T-helper 1 cell (primary cell): ENCODE measurements at places on chromosomes 12 and 14.

DNA sequence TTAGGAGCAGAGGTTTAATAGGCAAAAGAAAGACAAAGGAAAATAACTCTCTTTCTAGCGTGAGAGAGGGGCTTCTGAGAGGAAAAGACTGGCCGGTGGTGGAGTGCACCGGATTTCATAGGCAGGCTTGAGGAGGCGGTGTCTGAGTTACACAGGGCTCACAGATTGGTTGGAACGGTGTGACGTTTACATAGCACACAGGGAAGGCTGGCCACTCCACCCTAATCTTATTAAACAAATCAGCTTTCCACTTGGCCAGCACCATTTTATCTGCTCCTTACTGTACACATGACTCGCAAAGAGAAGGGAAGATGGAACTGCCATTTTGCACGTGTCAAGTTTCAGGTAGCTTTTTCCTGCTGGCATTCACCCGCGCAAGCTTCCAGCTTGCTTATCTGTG, 587.7 kb downstream of the RPL10L start:
- no peak for DNase-seq

- DNase-seq, result no peak
Measured at GRCh38 chr12:19689226-19689625, 249.9 kb downstream of the AEBP2 start.

GRCh38 chr12:132478845-132479244, 11.1 kb upstream of the FBRSL1 start:
- no peak for DNase-seq

GRCh38 chr12:45981075-45981837, 9.1 kb downstream of the SCAF11 start:
- no peak for DNase-seq

DNA sequence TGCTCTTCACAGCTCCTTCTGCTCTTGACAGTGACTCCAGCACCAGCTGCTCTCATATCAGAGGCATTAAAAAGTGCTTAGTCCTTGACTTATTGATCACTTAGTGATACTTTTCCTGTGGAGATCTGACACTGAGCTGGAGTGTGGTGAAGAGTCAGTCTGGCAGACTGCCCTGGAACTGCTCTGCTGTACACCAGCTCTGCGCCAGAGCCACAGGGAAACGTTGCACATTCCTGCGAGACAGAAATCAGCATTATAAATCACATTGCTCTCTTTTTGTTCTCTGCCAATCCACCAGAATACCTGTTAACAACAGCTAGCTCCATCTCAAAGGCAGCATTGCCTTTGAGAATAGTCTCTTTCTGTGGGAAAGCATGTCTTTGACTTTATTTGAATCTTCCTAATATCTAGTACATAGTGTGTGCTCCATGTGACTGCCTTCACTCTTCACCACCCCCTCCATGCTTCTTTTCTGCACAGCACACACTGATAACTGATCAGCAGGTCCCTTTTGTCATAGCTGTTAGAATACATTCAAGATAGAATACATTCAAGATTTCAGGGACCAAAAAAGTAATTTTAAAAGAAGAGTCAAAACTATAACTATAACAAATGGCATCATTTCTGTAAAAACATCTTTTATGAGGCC, 48.2 kb upstream of the VSX2 start:
- DNase-seq, result no peak

GRCh38 chr14:93960108-93960475, 16.3 kb downstream of the ASB2 start:
- peak; percentile 65 for DNase-seq

GRCh38 chr12:4555804-4556203, 6.2 kb upstream of the DYRK4 start:
- no peak for DNase-seq

DNA sequence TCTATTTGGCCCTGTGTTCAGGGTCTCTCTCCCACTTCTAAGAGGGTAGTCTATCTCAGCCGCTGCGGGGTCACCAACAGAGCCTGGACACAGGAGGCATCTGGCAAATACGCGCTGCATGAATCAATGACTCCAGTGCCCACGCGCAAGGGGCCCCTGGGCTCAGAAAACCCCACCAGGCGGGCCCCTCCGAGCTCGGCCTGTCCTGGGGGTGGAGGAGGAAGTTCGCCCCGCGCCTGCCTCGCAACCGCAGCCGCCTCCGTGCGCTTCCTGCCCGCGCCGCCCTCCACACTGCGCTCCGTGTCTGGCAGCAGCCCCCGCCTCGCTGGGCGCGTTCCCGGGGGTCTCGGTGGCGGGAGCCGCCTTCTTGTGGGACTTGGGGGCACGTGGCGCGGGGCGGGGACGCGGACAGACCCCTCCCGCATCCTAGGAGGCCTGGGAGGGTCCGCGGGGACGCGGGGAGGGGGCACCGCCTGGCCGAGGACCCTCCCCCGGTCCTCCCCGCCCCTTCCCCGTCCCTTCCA, 811 bp upstream of the FBRSL1 start:
- DNase-seq, result peak; percentile 71

GRCh38 chr12:22333186-22333712, 1.3 kb downstream of the ST8SIA1 start:
- no peak for DNase-seq

GRCh38 chr12:124201248-124201647, 93.6 kb upstream of the RFLNA start:
- DNase-seq, result no peak

DNA sequence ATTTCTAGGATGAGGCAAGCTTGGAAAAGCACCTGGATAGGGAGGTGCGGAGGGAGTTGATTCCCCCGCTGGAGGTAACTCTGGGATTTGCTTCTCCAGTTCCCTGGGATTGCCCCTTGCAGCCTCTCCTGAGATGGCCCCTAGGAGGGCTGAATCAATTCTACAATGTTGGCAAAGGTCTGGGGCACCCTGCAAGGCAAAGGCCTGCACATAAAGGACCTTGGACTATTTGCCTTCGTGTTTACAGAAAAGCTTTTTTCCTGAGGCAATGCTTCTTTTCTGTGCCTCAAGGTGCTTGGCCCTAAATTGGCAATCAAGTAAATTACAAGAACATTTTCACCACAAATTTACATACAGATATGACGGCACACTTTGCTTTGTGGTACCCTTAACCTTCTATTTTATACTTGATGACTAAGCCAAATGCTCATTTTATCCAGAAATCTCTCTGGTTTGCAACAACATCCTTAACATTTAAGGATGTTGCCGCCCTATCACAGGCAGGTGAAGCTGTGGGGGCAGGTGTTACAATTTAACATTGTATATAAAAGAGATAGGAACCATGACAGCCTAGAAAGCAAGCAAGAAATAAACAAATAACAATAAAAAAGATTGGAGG, 40.3 kb downstream of the TIMELESS start:
- no peak for DNase-seq

DNA sequence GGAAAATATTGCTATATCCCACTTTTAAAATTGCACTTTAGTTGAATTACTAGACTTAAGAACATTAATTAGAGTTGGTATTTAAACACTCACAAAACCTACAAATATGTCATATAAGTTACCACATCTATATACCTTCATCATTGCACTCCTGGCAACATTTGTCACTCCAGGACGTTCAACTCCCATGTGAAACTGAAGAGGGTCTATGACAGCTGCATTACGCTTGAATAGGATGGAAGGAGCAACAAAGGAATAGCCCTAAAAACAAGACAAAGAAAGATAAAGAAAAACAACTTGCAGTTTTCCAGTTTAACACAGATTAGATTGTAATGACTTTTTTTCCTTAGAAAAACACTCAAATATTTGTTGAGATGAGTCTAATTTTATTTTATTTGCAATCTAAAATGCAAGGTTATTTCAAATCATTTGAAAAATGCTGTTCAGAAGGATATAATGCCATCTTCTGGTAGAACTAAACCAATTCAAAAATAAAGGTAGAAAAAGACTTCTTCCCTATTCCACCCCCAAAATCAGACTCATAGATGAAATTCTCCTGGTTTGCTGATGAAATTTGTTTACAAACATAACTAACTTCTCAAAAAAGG, 84.3 kb upstream of the TTC7B start:
- DNase-seq, result no peak

DNA sequence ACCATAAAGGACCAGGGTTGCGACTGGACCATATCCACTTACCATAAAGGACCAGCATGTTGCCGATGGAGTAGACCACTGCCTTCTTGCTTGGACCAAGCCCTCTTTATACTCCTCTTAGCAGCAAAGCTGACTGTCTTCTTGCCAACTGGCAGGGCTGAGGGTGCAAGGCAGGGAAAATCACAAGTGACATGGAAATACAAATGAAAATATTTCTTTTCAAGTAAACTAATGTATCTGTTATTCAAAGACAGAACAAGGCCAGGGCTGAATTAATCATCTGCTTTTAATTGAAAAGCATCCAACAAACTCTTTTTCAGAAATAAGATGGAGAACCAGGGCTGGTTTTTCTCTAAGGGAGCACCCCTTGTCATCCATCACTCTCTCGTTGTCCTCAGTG, at the start of gene CELA1:
CELA1 (minus strand) TSS at position 99 of the 400 bp plus-strand sequence; CDS start at position 58, 41 bp downstream.
- DNase-seq, result no peak

- DNase-seq, result no peak
Measured at GRCh38 chr14:25015761-25016160, 34.2 kb downstream of the STXBP6 start.

DNA sequence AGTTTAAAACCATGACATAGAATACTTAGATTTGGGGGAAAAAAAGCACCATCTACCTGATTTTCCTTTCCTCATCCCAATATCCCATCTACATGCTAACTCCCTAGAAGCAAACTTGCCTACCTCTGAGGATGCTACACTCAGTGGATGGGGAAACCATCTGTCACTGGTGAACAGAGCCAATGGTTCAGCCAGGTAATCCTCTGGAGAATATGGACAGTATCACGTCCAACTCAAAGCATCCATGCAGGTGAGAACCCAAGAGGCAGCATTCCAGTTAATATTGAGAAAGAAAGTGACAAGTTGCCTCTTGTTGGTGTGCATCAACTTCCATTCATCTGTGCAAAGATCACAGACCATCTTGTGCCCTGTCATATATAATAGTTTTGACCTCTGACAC, 73.2 kb downstream of the NUAK1 start:
- DNase-seq, result no peak

DNA sequence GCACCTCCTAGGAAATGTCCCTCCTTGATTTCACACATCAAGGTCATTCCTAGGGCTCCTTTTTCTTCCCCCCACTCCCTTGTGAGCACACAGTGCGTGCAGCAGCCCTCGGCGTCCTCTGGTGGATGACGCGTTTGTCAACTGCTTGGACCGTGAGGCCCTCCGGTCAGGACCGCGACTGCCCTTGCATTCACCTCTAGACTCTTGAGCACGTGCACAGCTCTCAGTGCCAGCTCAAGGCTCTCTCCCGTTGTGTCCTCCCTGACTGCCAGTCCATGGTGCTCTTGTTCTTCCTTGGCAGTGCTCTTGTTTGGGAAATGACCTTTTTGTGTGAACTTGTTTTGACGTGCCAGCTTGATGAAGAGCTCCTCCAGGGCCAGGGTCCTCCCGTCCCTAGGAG, 67.9 kb downstream of the TSPAN9 start:
- no peak for DNase-seq

DNA sequence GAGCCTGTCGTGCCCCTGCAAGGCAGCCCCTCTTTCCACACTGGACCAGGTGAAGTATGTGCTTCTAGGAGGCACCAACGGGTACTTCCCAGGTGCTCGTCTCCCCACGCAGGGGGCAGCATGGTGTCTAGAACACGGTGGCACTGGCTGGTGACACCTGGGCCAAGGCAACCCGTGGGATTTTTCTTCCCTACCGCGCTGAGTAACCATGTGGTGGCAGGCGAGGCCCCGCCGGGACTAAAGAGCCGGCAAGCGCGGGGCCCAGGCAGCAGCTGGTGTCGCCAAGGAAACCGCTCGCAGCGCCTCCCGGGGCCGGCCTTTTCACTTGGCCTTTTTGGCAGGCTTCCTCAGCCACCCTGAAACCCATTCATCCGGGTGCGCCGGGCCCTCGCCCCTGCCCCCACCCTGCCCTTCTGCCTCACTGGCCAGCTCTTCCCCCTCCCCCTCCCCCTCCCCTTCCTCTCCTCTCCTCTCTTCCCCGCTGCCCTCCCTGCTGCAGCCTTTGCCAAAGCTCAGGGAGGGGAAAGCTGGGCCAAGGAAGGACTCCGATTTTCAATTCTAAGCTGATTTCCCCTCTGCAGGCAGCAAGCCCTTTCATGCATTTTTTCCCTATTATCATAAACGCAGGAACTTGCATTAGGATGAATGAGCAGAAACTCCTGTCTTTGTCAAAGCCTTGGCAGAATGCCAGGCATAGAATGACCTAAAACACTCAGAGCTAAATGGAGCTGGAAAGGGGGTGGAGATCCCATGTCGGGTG, 81.2 kb downstream of the IRF2BPL start:
- peak; percentile 72 for DNase-seq

DNA sequence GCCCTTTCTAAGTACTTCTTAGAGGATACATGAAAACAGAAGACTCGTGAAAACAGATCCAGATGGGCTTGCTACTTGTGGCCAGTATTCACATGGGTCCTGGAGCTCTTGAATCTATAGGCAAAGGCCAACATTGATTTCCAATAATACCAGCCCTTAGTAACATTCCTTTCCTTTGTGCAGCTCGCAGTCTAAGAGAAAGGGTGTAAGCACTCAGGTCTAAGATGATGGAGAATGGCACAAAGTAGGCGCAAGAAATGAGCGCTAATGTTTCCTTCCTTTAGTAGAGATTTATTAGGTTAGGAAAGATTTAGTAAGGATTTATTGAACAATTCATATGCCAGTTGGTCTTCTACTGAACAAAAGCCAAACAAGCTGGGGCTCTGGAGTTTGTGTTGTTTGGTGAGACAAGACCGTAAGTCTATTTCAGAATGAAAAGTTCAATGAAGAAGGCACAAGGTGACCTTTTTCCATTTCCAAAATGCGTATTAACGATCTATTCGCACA, 525 bp downstream of the RNU6-8 start:
- peak; percentile 15 for DNase-seq

- DNase-seq, result no peak
Measured at GRCh38 chr12:89976866-89977265, 268.2 kb upstream of the ATP2B1 start.

GRCh38 chr12:112977641-112978040, 678 bp upstream of the OAS2 start:
- DNase-seq, result no peak

- DNase-seq, result peak; percentile 41
Measured at GRCh38 chr12:112408621-112409020, 784 bp downstream of the RPL6 start.

GRCh38 chr14:100592461-100592891, 5.3 kb upstream of the BEGAIN start:
- no peak for DNase-seq

DNA sequence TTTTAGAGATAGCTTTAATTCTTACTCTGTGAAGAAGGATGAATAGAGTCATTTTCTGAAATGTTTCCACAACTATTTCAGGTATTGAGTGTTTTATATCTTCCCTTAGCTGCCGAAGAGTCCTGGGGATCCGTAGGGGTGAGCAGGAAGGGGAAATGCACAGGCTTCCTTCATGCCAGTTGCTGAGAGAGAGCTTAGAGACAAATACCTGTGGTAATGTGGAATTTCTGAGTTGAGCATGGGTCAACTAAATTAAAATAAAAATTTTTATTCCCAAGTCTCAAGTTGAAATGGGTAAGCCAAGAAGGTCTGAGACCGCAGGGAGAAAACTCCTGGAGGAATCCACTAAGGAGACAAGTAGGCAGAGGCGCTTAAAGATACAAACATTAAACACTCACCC, 185.7 kb downstream of the DAD1 start:
- no peak for DNase-seq

GRCh38 chr14:71395151-71395604, 487.9 kb downstream of the PCNX1 start:
- DNase-seq, result no peak

GRCh38 chr12:53006810-53007309, 604 bp downstream of the EIF4B start:
- DNase-seq, result peak; percentile 74

GRCh38 chr12:57803319-57803893, 15.1 kb downstream of the AVIL start:
- no peak for DNase-seq
